ENCODE measurements at places on chromosomes 16 and 17.

GRCh38 chr16:67846063-67846319 lies 742 bp upstream of the NUTF2 start:
- no peak for DNase-seq

- DNase-seq, result no peak
These were observed 380.4 kb upstream of the CCL2 start for GRCh38 chr17:33874617-33875060.

- no peak for DNase-seq
These were observed 557.2 kb downstream of the TOX3 start for GRCh38 chr16:51989637-51990230.

- no peak for DNase-seq
These were observed 47.3 kb upstream of the TBX2 start for GRCh38 chr17:61352408-61352770.

GRCh38 chr16:20612551-20613480 lies 36.6 kb upstream of the ACSM2B start:
- DNase-seq, result no peak

DNA sequence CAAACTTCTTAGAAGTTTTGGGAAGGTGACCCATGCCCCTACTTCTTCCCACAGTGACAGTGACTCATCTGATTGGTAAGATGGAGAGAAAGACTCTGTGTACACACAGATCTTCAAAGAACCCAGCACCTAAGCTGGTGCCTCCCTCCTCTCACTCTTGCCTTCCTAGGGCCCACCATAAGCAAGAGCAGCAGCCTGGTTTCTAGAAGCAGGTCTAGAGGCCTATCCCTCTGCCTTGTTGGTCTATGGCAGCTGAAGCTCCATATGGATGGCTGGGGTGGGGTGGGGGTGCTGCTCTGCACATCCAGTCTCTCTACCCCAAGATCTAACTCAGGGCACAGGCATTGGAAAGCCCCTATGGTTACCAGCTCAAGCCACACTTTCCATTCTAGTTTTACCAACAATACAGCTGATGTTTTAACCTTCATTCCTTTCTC lies 47.5 kb downstream of the STAT3 start:
- DNase-seq, result no peak

DNA sequence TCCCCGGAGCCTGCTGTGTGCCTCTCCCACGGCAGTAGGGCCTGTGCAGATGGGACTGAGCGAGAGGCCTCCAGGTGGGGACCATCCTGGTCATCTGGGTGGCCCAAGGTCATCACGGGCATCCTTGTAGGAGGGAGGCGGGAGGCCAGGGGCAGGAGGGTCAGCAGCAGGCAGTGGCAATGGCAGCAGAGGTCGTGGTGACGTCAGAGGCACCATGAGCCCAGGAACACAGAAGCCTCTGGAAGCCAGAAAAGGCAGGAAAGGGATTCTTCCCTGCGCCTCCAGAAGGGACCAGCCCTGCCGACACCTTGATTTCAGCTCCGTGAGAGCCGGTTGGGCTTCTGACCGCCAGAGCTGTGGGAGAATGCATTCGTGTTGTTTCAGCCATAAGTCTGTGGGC lies 190.3 kb downstream of the BANP start:
- no peak for DNase-seq

DNA sequence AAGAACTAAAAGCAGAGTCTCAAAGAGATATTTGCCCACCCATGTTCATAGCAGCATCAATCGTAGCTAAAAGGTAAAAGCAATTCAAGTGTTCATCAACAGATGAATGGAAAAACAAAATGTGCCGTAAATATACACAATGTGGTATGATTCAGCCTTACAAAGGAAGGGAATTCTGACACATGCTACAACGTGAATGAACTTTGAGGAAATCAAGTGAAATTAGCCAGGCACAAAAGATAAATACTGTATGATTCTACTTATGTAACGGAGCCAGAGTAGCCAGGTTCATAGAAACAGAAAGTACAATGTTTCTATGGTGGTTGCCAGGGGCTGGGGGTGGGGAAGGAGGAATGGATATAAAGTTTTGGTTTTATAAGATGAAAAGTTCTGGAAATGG lies 57.8 kb upstream of the IL34 start:
- DNase-seq, result no peak

GRCh38 chr16:628321-629061 lies 2.3 kb upstream of the WFIKKN1 start:
- no peak for DNase-seq

DNA sequence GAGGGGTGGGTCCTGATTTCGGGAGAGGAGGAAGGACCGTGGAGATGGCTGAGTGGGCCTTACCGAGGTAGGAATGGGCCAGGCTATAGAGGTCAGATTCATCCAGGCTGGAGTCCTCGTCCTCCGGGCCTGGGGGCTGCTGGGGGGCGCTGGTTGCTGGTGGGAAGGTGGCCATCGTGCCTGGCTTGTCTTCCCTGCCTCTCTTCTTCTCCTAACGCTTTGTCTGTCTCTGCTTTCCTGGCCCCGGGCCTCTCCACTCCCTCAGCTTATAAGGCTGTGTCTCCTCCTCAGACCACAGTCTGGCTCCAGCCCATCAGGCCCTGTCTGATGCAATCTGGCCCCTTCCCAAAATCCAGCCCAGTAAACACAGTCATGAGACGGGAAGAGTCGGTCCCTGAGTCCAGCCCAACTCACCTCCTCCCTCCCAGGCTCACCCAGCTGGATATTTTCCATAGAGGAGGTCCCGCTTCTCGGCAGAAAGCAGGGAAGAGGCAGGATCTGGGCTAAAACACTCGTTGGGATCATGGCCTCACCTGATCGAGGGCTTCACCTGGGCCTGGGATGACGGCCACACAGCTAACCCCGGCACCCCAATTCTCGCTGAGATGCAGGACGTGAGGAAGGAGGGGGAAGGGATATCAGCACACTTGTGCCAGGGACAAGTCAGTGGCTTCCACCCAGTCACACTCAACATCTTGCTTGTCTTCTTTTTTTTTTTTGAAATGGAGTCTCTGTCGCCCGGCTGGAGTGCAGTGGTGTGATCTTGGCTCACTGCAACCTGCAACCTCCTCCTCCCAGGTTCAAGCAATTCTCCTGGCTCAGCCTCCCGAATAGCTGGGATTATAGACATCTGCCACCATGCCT lies at the start of gene NUPR1:
TSS of gene NUPR1 (minus strand) at position 242 of the 864 bp plus-strand sequence. CDS start at position 175, 67 bp downstream.
- DNase-seq, result no peak

- DNase-seq, result no peak
These were observed 256.2 kb downstream of the FOXL1 start for GRCh38 chr16:86834451-86835035.

DNA sequence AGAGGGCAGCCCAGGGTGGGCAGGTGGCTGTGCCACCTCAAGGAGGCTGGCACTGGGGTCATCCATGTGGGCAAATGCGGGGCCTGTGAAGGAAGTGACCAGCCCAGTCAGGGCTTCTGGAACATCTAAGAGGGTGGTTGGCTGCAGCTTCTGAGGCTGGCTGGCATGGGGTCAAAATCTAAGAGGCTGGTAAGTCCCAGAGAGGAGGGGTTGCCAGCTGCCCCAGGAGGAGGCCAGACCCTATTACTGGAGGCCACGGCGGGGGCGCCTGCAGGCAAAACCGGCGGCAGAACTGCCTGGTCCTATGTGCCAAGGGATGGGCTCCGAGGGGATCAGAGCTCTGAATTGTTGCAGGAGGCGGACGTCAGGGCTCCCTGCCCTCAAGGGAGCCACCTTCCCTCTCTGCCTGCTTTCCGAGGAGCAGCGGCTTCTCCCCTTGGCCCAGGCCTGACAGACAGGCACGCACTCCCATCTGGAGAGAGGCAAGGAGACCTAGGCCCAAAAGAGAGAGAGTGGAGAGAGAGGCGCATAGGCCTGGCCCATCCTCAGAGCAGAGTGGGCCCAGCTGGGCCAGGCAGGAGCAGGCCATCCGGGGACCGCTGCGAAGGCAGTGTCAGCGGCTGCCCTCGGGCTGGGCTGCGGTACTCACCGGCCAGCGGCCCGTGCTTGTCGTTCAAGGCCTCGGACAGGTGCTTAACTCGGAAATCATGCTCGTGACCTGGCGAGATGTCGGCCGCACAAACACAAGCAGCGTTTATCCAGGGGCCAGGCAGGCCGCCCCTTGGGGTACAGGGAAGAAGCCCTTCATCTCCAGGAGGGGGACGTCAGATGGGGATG lies 10.9 kb downstream of the ZACN start:
- no peak for DNase-seq

Data from stimulated activated CD4-positive, alpha-beta T cell treated with anti-CD3 and anti-CD28 coated beads, TNF-alpha, amount 100 ng/mL, for 48 hours (primary cell).